H7 (cell line): ENCODE measurements at places on chromosomes 13 and 19. TPM values are rescaled to one million over a fixed set of nuclear protein-coding genes. Genes with fewer than 3 reads are reported as not detected.
A peak's percentile ranks its signal among the peaks of the same experiment; 100 is the strongest.

METTL21C gene
- not detected in 2 replicates for total RNA-seq

KLK3 gene
- not detected in 2 replicates for total RNA-seq

TTC9B gene
- total RNA-seq = not detected in 2 replicates

ANKLE1 gene
- 18.0 and 22.7 TPM in 2 replicates for total RNA-seq

GRCh38 chr13:100898431-100898830 is 223.8 kb upstream of the TMTC4 start:
- DNase-seq = no peak

DNA sequence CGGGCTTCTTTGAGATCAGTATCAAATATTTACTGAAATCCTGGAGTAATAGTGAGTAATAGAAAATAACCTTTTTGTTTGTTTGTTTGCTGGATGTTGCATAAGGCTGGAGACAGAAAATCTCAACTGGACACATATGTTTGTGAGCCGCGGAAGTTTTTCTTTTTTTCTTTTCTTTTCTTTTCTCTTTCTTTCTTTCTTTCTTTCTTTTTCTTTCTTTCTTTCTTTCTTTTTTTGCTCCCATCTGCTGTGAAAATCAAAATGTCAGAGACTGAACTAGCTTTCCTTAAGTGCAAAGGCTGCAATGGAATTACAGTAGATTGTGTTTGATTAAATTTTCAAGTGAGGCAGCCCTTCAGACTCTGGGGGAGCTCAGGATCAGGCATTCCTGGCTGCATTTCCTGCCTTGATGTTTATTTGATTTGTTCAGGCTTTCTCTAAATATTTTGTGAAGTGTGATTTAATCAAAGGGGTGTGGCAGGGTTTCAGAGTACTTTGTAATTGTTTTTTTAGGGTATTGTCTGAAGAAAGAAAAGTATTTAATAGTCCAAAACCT is 319 bp downstream of the FRY start:
- DNase-seq = no peak

DNA sequence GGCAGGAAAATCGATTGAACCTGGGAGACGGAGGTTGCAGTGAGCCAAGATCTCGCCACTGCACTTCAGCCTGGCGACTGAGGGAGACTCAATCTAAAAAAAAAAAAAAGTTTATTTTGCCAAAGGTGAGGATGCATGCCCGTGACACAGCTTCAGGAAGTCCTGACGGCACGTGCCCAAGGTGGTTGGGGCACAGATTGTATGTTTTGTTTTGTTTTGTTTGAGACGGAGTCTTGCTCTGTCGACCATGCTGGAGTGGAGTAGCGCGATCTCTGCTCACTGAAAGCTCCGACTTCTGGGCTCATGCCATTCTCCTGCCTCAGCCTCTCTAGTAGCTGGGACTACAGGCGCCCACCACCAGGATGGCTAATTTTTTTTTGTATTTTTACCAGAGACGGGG is 3.3 kb upstream of the ZNF552 start:
- DNase-seq = no peak

- DNase-seq = peak; percentile 100
These were observed at the start of gene GIPC1 for GRCh38 chr19:14496029-14496833. GIPC1 (minus strand) TSS chr19:14496127; CDS start chr19:14482976, 13,151 bp downstream.

DNA sequence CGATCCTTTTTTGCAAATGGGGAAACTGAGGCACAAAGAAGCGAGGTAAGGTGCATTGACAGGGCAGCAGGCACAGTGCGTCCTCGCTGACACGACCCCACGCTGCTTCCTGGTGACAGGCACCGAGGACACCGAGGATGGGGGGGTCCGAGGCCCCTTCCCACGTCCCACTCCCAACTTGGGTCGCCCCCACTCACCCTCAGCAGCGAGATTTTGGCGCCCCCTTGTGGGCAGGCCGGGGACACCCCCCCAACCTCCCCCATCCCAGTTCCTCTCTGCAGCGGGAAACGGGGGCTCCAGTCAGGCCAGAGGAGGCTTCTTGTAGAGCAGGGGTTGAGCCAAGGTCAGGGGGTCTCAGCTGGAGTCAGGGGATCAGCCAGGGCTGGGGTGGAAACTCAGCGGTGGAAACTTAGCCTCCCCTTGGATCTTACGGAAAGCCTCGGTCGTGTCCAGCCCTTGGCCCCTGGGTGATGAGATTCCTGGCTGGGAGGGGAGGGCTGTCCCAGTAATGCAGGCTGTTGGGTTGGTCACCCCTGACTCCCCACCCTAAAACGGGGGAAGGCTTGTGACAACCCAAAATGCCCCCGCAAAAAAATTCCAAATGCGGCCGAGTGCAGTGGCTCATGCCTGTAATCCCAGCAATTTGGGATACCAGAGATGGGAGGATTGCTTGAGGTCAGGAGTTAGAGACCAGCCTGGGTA is 8.2 kb downstream of the SMIM24 start:
- peak; percentile 92 for DNase-seq

GRCh38 chr13:111629457-111629856 is 309.0 kb downstream of the TEX29 start:
- no peak for DNase-seq

GRCh38 chr19:49857061-49857837 is 6.3 kb downstream of the PTOV1 start:
- DNase-seq = peak; percentile 74

DNA sequence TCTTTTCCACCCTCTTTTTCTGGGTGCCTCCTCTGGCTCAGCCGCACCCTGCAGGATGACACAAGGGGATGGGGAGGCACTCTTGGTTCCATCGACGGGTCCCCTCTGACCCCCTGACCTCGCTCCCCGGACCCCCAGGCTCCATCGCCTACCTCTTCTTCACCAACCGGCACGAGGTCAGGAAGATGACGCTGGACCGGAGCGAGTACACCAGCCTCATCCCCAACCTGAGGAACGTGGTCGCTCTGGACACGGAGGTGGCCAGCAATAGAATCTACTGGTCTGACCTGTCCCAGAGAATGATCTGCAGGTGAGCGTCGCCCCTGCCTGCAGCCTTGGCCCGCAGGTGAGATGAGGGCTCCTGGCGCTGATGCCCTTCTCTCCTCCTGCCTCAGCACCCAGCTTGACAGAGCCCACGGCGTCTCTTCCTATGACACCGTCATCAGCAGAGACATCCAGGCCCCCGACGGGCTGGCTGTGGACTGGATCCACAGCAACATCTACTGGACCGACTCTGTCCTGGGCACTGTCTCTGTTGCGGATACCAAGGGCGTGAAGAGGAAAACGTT is 24.0 kb downstream of the LDLR start:
- peak; percentile 28 for DNase-seq

GRCh38 chr13:99135591-99135990 is 65.1 kb upstream of the UBAC2 start:
- DNase-seq = no peak

DNA sequence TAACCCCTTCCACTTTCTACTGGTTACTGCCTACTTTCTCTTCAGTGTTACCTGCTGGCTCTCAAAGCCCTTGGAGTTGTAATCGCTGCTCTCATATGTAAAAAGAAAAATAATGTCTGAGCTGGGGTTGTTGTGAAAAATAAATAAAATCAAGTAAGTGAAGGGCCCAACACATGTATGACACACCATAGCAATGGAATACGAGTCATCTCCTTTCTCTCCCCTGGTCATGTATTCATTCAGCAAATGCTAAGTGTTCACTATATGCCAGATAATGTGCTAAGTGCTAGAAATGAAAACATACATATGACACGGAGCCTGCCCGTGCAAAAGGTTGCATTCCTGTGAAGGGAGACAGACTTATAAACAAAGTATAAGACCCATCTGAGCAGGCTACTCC is 535.0 kb downstream of the RFC3 start:
- no peak for DNase-seq

GRCh38 chr13:29760544-29760943 is 89.9 kb downstream of the UBL3 start:
- no peak for DNase-seq

DNA sequence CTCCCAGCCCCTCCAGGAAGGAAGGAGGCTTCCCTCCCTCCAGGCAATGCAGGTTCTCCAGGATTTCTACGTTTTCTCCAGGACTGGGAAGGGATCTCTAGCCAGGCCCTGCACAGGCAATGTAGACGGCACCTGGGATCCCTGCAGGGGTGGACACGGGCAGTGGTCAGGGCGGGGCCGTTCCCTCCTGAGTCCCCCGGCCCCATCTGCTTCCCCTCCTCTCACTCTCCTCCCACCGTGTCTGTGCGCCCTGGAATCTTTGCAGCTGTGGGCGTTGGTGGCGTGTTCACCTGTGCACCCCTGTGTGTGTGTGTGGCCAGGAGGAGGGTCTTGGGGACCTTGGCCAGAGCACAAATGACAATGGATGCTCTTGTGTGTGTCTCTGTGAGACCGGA is 10.0 kb downstream of the NRTN start:
- no peak for DNase-seq

DNA sequence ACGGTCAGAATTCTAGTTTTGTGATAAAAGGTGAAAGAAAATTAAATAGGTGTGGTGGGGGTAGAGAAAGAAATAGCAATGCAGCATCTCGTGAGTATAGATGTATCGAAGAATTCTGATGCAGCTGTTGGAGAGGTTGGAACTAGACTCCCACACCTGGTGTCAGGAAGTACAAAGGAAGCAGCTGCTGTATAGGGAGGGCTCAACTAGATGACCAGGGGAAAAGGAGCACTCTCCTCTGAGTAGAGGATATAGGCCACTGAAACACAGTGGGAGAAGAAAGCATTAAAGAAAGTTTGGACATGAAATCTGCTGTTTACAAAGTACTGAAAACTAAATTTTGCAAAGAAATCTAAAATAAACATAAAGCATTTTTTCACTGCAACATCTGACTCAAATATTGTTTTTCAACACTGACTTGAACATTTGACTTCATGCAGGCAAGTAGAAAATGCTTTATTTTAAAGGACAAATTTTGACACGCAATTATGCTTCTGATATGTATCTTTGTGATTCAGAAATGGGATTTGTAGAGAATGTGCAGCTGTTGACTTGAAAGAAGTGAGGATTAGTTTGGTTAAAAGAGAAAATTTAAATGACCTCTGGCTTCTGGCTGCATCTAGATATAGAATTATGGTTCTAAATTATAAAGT is 82.2 kb downstream of the MIPEP start:
- no peak for DNase-seq

DNA sequence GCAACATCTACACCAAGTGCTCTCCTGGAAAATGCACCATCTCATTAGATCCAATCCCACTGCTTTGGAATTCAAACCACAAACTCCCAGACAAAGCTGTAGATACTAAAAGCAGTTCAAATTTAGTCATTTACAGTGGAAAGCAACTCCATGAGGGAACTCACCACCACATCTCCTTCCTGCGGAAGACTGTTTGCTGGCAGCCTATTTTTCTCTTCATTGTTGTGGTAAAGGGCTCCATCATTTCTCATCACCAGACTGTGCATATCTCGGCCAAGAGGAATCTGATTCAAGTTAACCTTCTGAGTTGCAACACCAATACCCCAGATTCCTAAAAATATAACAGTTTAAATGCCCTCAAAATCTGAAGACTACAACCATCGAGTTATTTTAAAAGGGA is 8.4 kb downstream of the SPRYD7 start:
- no peak for DNase-seq
